Naive thymus-derived CD8-positive, alpha-beta T cell (primary cell): ENCODE measurements at places on chromosomes 2 and 18. TPM values are rescaled to one million over a fixed set of nuclear protein-coding genes. Genes with fewer than 3 reads are reported as not detected.

DNA sequence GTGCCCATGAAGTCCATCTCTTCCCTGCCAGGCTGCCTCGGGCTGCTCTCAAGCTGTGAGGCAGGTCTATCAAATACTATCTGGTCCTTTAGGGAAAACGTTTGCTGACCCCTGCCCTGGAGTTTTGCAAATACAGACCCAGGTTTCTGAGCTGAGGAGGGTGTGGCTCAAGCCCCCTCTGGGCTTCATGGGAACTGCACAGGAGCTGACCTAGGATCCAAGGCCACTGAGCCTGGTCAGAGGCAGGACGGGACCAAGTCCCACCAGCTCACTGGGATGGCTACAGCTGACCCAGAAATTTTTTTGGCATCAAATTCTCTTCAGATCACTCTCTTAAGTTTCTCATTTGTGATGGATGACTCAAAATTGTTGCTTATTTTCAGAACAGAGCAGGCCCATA lies 14.1 kb downstream of the ZNF516 start:
- no peak for DNase-seq

GRCh38 chr2:11389052-11389420 lies 44.6 kb upstream of the ROCK2 start:
- DNase-seq, result no peak

Gene BCS1L
- total RNA-seq, result 50.7 TPM

GRCh38 chr2:25378731-25379490 lies 37.2 kb upstream of the DNMT3A start:
- no peak for DNase-seq

- no peak for DNase-seq
Observed at GRCh38 chr18:10116574-10116973, 202.8 kb downstream of the VAPA start.

Gene COLEC12
- 0.13 TPM for total RNA-seq

Gene LRP1B
- total RNA-seq, result not detected

Gene TUBA3E
- not detected for total RNA-seq

GRCh38 chr2:54514822-54515569 lies 58.9 kb downstream of the SPTBN1 start:
- no peak for DNase-seq

Gene ALKAL2
- total RNA-seq, result not detected

DNA sequence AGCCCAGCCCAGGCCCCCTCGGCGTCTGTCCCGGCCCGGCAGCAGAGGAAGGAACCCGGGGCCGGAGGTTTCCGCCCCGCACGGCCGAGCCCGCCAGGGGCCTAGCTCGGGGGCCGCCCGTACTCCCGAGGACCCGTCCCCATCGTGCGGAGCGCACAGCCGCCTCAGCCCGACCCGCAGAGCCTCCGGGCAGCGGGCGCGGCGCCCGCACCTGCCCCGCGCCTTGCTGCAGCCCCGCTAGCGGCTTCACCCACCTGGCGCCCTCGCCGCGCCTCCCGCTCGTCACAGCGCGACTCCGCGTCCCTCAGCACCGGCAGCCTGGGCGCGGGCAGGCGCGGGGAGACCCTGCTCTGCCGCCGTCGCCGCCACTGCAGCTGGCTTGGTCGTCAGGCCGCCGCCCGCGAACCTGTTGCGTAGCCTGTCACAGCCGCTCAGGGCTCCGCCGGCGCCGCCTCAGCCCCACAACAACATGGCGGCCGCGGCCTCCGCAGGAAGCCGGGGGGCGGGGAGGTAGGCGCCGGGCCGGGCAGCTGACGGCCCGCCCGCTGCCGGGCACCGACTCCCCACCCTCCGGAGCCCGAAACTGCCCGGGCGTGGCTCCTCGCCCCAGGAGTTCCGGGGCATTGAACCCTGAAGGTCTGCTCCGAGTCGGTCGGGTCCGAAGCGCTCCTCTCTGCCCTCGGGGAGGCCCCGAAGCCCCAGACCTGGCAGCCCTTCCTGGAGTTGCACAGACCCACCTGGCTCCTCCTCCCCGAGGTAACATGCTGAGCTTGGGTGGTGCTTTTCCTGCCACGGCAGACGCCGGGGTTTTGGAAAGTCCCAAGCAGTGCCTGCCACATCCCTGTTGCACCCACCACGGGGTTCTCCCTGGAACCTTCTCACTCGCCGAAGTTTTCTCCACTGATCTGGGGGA lies at the start of gene ITSN2:
Gene ITSN2 (minus strand): TSS at position 487 of the 913 bp plus-strand sequence. CDS start 32,454 bp downstream, outside the sequence.
- DNase-seq, result peak; percentile 89

Gene MERTK
- total RNA-seq, result 0.55 TPM

GRCh38 chr18:48922801-48923730 lies 27.7 kb downstream of the SMAD7 start:
- no peak for DNase-seq

Gene RSAD2
- 5.2 TPM for total RNA-seq

Gene CRYGC
- total RNA-seq, result not detected
